ENCODE measurements at places on chromosomes 4 and X.

DNA sequence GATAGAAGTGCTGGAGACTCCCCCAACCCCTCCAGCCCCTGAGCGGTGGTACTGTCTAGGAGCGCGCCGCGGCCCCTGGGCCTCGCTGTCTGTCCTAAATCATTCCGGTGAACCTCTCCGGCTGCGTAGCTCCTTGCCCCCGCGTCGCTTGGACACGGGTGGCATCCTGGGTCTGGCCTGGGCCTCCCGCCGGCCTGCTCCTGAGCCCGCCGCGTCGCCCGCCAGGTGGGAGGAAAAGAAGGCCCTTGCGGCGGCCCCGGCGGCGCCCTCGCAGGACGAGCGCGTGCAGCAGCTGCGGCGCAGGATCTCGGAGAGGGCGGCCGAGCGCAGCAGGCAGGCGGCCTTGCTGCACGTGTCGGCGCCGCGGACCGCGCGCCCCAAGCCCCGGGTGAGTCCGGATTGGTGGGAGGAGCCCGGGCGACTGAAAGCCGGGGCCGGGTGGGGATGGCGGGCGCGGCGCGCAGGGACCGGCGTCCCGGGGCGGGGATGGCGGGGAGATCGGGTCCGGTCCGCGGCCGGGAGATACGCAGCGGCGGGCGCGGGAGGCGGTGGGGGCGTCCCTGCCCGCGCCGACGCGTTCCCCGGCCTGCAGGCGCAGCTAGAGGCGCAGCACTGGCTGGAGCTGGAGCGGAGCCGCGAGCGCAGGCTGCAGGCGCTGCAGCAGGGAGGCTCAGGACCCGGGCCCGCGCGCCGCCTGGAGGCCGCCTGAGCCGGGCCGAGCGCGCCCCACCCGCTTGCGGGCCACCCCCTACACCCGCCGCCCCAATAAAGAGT is 6.5 kb upstream of the RNF4 start:
- peak; percentile 50 for DNase-seq

GRCh38 chr4:158605393-158605792 is 66.3 kb downstream of the C4orf46 start:
- DNase-seq = no peak

GRCh38 chr4:92520563-92520962 is 216.8 kb downstream of the GRID2 start:
- no peak for DNase-seq

DNA sequence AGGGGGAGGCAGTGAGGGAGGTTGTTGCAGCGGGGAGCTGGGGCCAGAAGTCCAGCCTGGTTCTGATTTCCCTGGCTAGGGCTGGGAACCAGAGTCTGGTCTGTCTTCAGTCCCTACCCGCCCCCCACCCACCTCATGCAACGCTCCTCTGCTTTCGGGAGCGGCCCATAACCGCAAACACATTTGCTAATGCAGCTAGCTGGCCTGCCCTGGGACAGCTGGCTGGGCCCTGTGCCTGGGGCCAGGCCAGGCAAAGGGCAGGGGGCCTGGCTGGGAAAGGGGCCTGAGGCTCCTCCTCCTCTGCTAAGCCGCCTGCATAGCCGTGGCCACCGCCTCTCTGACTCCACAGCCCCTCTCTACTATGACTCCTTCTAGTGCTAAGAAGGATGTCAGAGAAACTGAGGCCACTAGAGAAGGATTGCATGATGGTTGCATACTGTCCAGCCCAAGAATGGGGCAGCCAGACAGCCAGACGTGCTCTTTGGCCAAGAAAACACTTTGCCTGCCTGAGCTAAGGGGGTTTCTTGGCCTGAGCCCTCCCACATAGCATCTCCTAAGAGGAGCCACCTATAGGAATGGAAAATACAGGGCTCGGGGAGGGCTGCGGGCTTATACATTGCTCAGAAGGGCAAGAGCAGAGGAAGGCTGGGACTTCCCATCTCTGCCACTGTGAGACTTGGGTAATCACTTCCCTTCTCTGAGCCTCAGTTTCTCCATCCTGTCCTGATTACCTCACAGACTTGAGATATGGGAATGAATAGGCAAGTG is 76.9 kb downstream of the PJA1 start:
- no peak for DNase-seq

DNA sequence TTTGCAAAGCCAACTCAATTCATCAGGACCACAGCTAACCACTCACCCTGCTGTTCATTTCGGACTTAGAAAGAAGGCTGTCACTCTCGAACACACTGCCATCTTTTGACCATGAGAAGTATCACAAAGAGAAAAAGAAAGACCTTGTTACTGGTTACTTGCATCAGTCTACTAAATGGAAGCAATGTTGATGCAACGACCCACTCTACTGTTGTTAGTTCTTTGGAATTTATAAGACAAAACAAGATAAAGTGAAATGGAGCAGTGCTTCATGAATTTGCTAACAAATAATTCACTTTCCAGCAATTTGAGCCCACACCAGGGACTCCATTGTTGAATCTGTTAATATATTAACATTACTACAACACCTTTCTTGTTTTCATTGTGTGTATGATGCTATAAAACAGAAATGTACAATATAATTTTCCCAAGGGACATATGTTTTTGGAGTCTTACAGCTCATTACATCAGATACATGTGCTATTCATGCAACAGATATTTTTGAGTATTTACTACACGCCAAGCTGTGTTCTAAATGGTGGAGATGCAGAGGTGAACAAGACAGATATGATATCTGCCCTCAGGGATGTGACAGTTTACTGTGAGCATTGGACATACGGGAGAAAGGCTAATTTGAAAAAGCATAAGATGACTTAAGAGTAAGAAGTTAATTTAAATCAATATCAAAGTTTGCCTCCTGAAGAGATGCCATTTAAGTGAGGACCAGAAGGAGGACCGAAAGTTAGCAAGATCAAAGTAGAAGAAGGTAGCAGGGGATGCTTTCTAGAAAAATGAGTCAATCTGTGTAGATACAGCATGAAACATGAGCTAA is 87.2 kb downstream of the AREG start:
- DNase-seq = no peak

GRCh38 chr4:24604558-24605214 is 20.3 kb upstream of the DHX15 start:
- DNase-seq = no peak

- no peak for DNase-seq
Observed at GRCh38 chr4:76272073-76272472, 20.6 kb downstream of the FAM47E start.

Measured in stimulated activated CD8-positive, alpha-beta memory T cell treated with anti-CD3 and anti-CD28 coated beads, Interleukin-4, amount 100 ng/mL, for 1 hour (primary cell).